ENCODE measurements at places on chromosomes 2 and 18.

DNA sequence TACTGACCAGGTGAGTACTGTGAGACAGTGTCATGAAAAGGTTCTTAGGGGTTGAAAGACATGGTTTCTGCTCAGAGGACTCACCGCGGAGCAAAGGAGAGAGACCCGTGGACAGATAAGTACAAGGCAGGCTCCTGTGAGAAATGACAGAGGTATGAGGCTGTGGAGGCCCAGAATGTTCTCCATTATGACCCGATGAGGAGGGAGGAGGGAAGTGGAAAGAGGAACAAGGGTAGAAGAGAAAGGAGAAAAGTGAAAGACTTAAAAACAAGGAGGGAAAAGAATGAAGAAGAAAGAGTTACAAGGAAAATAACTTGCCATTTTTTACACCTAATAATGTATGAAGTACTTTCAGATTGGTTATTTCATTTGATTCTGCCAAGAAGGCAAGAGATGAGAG, 29.8 kb downstream of the MAPRE3 start:
- DNase-seq: no peak

GRCh38 chr2:121372721-121373353, 87.8 kb upstream of the TFCP2L1 start:
- no peak for DNase-seq

DNA sequence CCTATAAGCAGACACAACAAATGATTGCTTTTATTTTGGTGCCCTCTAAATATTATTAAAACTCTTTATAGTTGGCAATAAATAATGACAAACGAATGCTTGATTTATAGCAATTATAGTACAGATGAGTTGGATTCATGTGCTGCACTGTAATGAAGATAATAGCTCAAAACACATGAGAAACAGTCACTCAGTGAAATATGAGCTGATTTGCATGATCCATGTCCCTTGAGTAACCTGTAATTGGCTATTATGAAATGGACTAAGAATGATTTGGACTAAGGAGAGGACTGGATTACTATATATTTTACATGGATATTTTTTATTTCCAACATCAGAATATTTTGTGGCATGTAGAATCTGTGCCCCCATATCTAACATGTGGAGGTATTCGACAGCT, 365.6 kb upstream of the UBE2E3 start:
- no peak for DNase-seq

DNA sequence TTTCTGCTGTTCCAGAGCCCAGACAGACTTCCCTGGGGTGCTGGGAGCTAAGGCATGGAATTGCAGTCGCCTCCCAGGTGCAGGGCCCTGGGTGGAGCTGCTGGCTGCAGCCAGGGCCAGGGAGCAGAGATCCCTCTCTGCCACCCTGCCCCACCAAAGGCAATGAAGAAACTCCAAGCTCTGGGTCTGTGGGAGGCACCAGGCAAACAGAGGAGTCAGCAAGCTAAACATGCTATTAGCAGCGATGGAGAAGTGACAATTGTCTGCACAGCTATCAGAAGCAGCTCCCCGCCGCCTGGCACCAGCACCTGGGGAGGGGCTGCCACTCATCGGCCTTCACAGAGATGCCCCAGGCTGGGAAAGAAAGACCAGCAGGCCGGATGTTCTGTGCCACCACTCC, 28.0 kb upstream of the COX5B start:
- no peak for DNase-seq

GRCh38 chr2:224781400-224781799, 65.2 kb upstream of the CCDC195 start:
- DNase-seq: no peak

- DNase-seq: no peak
Measured at GRCh38 chr18:36709315-36709714, 119.5 kb downstream of the TPGS2 start.

GRCh38 chr2:10137053-10137843, 14.7 kb downstream of the RRM2 start:
- DNase-seq: no peak

DNA sequence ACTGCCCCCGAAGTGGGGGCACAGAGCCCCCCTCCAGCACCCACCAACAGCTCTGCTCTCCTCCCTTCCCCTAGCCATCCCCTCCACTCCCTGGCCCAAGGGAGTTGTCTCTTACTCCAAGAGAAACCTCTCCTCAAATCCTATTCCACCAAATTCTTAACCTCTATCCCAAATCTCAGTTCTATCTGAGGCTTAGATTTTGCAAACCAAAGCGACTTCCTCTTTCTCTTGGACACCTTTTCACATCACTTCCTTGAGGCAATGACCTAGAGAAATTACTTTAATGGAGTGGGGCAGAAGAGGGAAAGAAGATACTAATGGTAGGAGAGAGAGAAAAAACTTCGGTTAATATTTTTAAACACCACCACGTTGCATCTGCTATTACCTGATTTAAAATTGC, 167.2 kb downstream of the SS18 start:
- no peak for DNase-seq

- peak; percentile 14 for DNase-seq
Measured at GRCh38 chr18:60232541-60232940, 140.0 kb downstream of the MC4R start.

DNA sequence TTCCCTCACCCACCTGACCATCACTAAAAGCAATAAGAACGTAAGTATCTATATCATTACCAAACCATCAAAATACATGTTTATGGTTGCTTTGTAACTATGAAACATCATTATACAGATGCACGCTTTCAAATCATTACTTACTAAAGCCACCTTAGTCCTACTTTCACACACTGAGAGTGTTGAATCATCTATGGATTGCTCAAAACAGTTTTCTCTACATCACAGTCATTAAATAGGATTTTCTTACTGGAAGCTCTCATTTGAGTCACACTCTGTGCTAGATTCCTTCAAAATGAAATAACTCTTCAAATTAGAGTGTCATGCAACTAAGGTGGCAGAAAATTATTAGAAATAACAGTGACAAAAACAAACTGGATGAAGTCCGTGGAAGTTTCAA, 878.4 kb downstream of the CPS1 start:
- DNase-seq: no peak

DNA sequence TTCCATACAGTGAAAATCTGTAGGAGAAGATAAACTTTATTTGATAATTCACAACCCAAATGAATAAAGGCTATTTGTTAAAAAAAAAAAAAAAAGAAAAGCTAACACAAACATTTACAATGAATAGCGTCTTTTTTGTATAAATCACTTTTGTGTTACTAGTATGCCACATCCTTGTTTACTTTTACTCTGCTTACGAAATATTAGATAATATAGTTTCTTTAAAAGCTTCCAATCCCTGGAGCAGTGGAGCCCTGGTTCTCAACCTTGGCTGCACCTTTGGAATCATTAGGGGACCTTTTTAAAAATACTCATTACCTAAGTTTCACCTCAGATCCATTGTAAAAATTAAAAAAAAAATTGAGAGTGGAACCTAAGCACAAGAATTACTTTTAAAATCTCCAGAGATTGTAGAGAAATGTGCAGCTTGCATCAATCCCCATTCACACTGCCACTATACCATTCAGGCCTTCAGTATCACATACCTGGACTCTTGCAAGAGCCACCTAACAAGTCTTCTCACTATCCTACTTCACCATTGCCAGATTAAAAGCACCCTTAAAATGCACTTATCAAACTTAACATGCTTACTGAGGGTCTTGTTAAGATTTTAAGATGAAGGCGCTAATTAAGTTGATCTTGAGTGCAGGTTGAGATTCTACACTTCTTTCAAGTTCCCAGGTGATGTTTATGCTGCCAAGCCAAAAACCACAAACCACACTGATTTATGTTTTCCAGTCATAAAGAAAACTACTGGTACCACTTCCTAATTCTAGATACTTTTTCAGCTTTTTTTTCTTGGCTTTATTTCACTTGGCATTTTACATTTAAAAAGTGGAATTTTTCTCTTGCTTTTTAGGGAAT, 59.7 kb upstream of the ZC3H15 start:
- no peak for DNase-seq

DNA sequence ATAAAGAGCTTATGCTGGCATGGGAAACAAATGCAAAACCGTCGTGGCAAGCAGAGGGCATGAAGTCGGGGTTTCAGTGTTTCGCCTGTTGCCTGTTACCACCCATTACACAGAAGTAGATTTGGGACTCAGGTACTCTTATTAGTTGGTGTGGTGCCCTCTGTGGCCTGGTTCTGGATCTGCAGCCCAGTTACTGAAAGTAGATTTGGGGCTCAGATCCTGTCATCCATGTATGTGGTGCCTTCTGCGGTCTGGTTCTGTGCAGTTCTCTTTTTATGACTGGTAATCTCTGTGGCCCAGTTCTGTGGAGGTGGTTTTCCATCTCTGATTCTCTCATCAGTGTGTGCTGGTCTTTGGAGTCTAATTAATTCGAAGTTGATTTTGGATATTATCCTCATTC, 45.2 kb downstream of the ADNP2 start:
- DNase-seq: no peak

Data from GM04504 (cell line).